PC-9 (cell line): ENCODE measurements at places on chromosomes 6 and 20. TPM values are rescaled to one million over a fixed set of nuclear protein-coding genes. Genes with fewer than 3 reads are reported as not detected.

The FRK gene
- total RNA-seq = 14.4 and 17.2 TPM in 2 replicates

- peak; percentile 35 for DNase-seq
These were observed 2.7 kb upstream of the SLC35B2 start for GRCh38 chr6:44260011-44260410.

DNA sequence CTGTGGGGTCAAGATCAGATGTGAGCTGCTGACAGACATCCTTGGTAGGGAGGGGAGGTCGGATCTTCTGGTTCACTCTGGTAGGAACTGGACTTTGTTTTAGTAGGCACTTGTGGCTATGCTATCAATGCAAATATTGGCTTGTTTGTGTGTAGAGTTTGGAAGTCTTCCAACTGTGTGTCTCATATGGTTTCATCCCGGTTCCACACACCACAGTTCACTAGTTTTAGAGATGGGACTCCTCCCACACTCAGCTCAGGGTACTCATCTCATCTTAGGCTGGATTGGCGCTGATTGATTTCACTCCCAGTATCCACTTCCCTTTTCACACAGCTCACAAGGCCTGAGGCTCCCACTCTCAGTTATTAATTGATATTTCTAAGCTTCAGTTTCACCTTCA is 161.3 kb downstream of the THBS2 start:
- DNase-seq = no peak

The NHLRC1 gene
- total RNA-seq = 0.90 and 1.0 TPM in 2 replicates

- no peak for DNase-seq
These were observed 44.4 kb downstream of the COL9A1 start for GRCh38 chr6:70258483-70258882.

DNA sequence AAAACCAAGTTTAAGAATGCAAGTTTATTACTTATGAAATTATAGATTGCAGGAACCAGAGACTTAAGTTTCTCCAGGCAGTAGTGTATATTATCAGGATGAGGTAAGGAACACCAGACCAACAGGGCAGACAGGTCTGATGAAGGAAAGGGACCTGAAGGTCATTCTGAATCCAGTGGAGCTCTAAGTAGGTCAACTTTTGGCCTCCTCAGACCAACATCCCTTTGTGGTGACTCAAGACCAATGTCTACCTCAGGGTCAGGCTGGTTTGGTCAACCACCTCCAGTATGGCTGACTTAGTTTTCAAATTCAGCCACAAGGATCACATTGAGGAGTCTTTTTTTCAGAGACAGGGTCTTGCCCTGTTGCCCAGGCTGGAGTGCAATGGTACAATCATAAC is 38.7 kb upstream of the TFAP2A start:
- DNase-seq = peak; percentile 31

GRCh38 chr6:56962441-56962840 is 7.5 kb downstream of the BEND6 start:
- DNase-seq = no peak

DNA sequence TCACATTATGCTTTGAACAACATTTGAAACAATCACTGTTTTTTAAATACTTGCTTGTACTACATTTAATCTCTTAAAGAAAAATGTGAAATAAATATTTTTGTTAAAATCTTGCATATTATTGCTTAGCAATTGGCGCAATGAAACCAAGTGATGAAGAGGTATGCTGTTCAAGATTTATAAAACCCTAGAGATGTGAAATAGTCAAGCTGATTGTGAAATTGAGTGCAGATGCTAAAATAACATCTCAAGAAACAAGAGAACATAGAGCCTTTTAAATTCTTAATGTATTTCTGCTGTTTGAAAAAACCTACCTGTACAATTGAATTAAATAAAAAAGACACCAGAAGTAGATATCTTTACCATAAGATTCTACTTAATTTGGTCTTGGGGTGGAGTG is 179.2 kb upstream of the MCHR2 start:
- no peak for DNase-seq

The HEY2 gene
- 0.15 TPM in 1 of 2 replicates, not detected in the other for total RNA-seq

- DNase-seq = no peak
These were observed 684 bp downstream of the ZNFX1 start for GRCh38 chr20:49276961-49277785.

- DNase-seq = no peak
These were observed 454.2 kb downstream of the CD83 start for GRCh38 chr6:14571746-14572145.

DNA sequence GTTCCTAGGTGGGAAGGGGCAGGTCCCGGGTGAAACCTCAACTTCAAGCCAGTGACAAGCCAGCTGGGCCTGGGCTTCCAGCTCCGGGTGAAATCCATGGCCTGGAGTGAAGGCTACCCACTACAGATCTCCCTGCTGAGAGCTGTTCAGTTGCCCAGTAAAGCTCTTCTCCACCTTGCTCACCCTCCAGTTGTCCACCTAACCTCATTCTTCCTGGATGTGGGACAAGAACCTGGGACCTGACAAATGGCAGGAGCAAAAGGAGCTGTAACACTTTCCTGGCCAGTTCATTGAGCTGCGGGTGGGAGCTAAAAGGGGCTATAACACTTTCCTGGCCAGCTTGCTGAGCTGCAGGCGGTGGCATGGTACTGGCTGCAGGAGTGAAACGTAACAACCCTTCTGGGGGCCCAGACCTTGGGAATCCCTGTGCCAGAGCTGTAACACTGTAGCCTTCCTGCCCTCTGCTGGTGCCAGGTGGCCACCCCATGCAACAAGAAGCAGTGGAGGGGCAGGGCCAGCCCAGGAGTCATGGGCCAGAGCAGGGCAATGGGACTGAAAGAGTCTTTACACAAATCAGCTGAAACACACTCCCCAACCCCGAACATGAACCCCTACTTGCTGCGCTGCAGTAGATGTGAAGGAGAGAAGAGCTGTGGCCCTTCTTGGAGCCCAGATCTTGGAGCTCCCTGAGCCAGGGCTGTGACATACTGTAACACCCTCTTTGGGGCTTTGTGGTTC is 3.6 kb upstream of the HINT3 start:
- peak; percentile 35 for DNase-seq

DNA sequence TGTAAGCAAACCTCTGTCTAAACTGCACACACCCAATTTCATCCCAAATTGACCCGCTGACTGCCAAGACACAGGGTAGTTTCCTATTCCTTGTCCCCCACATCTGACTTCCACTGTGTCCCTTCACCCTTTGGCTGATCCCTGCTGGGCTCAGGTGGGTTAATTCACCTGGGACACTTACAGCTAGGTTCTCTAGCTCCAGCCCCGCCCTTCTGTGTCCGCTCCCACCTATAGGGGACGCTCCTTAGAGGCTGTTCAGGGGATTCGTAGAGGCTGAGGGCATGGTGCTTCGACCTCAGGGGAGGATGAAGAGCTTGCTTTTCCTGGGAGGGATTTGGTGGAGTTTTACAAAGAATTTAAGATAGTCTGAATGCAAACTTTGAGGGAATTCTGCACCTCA is 4.0 kb upstream of the CD93 start:
- DNase-seq = no peak

DNA sequence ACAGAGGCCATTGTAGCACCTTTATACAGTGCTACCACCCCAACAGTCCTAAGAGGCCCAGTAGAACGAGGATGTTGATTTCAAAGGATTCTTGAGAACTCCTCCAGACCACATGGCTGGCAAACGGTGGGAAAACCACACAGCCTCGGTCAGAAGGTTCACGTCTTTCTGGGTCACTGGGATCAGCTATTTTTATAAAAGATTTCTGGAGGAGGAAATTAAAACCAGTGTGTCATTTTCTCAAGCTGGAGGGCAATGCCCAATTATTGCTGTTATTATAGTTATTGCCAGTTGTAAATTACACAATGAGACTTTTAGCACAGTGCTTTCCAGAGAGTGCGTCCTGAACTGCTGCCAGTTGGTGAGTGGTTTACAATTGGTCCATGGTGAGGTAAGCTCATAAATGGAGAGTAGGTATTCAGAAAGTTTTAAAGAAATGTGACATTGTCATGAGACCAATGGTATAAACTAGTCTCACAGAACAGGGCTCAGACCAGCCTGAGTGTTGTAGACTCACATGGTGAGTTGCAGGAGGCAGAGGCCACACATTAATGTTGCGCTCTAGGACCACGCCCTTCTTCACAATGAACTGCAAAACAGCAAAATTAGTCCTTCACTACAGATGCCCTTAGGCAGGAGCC is 8.4 kb upstream of the PPP1R14C start:
- DNase-seq = no peak

DNA sequence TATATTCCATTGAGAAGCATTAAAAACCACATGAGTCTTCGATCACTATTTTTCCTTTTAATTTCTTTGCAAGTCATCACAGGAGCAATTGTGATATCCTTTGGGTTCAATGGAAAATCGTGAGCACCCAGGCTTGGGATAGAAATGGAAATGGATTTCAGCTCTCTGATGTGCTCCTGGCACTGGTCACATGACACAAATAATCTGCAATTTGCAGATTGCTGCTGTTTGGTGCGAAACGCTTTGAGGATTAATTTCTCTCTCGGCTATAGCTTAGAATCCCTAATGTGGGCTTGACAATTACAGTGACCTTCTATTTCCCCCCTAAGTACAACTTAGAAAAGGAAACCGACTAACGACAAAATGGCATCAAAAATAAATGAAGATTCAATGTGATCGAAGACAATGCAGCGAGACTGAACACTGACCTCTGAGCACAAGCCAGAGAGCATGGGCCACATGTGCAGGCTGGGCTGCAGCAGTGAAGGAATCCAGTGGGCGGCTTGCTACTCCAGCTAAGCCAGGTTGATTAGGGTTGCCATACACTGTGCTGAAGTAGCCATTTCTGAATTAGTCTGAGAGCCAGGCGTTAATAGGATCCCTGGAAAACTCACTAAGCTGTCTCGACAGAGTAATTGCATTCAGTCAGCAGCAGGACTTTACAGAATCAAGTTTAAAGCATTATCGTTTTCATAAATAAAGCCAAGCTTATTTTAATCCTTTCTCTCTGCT is 301.8 kb upstream of the AGPAT4 start:
- no peak for DNase-seq

DNA sequence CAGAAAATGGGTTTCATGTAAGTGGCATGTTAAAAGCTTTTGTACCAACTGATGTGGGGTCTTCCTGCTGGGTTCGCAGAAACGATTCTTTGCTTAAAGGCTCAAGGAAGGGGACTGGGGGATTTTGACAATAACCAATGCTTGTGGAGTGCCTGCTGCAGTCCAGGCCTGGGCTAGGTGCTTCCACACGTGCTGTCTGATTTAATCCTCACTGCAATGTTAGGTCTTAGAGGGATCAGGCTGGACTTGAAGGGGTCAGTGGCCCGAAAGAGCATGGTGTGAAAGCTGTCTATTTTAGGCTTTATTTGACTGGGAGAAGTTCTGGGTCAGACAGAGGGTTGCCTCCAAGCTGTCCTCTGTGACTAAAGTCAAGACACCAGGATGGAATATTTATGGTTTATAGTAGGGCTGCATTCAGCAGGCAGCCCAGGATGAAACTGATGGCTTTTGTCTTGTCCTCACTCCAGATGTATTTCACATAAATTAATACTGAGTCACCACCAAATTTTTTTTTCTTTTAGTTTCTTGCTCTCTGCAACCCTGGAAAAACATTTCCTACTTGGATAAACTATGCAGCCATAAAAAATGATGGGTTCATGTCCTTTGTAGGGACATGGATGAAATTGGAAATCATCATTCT is 219.1 kb downstream of the ZMYND8 start:
- no peak for DNase-seq

The DLL1 gene
- not detected in 2 replicates for total RNA-seq
